ENCODE measurements at places on chromosomes 2 and 18. TPM values are rescaled to one million over a fixed set of nuclear protein-coding genes. Genes with fewer than 3 reads are reported as not detected.

CTAGE1 gene
- not detected for polyA plus RNA-seq

MARCHF7 gene
- 20.3 TPM for polyA plus RNA-seq

UGT1A8 gene
- not detected for polyA plus RNA-seq

KCTD1 gene
- 8.1 TPM for polyA plus RNA-seq

UGGT1 gene
- polyA plus RNA-seq: 11.7 TPM

CERKL gene
- not detected for polyA plus RNA-seq

LRP1B gene
- not detected for polyA plus RNA-seq

SCTR gene
- polyA plus RNA-seq: 1.4 TPM

THSD7B gene
- polyA plus RNA-seq: 0.07 TPM

SOCS6 gene
- polyA plus RNA-seq: 6.1 TPM

SYT4 gene
- polyA plus RNA-seq: not detected

CD226 gene
- polyA plus RNA-seq: 0.22 TPM

CD207 gene
- 0.03 TPM for polyA plus RNA-seq

EMILIN1 gene
- 40.8 TPM for polyA plus RNA-seq

M1AP gene
- polyA plus RNA-seq: 0.44 TPM

BBS5 gene
- polyA plus RNA-seq: 5.9 TPM

ANKRD53 gene
- 1.1 TPM for polyA plus RNA-seq

SPP2 gene
- not detected for polyA plus RNA-seq

GAREM2 gene
- polyA plus RNA-seq: 0.72 TPM

PSMA8 gene
- polyA plus RNA-seq: not detected

TXNDC2 gene
- 0.04 TPM for polyA plus RNA-seq

ANKRD29 gene
- 2.1 TPM for polyA plus RNA-seq

IL1R1 gene
- polyA plus RNA-seq: 22.0 TPM

GLI2 gene
- 0.37 TPM for polyA plus RNA-seq

NEU2 gene
- polyA plus RNA-seq: not detected

HIBCH gene
- polyA plus RNA-seq: 12.0 TPM

UGT1A4 gene
- polyA plus RNA-seq: not detected
